Activated naive CD4-positive, alpha-beta T cell treated with Interleukin-2 at 50 U/mL for 16 hours (primary cell): ENCODE measurements at places on chromosomes 5 and 9.

- no peak for DNase-seq
Observed at GRCh38 chr9:135491764-135492163, 8.7 kb upstream of the MRPS2 start.

- no peak for DNase-seq
Observed at GRCh38 chr9:105701145-105701544, 6.8 kb downstream of the TMEM38B start.

DNA sequence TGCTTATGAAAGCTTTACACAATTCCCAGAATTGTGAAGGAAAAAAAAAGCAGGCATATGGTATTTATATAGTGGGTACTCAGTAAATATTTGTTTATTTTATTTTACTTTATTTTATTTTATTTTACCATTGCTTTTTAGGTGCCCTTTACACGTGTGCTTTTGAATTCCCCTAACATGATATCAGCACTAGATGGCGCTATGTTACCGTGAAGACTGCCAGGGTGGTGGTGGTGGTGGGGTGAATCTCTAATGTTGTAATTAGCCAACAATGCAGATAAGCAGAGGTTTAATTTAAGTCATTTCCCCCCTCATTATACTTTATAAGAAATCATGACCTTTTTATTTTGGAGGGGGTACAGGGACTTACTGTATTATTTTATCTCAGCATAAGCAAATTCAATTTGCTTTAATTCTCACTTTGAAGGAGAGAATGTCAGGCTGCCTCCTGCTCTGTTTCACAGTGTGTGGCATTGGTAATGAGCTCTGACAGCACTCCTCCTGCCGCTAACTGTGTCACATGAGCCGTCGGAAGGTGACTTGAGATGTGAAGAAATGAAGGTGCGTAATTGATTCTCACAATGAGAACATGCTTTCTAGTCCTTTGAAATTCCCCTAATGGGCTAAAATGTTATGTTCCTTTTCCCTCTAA lies 165.6 kb downstream of the YTHDC2 start:
- no peak for DNase-seq

DNA sequence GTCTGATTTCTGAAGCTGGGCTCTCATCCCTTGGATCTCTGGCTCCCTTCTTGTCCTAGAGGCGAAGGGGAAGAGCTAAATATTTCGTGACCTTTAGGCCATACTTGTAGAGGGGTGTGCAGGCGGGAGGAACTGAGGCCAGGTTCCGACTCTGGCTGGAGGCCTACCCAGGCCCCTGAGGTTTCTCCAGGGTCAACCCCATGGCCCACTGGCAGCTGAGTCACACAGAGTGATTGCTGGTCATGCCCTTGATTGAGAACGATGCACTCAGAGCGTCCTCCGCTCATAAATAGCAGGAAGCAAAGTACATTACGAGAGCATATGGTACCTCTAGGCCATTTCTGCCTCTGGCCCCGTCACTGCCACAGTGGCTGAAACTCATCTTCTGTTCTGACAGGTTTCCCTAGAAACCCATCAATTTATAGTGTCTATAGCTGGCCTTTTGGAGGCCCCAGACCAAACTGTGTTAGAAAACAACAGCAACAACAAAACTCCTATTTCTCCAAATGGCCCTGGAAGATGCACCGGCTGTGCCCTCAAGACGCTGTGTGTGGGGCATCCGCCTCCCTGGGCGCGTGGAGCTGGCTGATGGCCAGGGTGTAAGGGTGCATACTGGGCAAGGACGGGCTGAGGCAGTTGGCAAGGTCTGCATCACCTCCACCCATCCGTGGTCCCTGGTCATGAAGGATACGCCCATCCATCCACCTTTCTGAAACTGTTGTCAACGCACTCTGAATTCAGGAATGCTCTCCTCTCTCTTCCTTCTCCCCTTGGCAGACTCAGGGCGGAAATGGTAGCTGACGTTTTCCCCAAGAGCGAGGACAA lies 32.9 kb upstream of the FCN1 start:
- no peak for DNase-seq

- DNase-seq = no peak
Observed at GRCh38 chr5:122401976-122402725, 90.1 kb downstream of the SNCAIP start.

- no peak for DNase-seq
Observed at GRCh38 chr5:128154943-128155342, 71.4 kb downstream of the SLC12A2 start.

GRCh38 chr5:113255105-113255504 lies 179.7 kb downstream of the TSSK1B start:
- no peak for DNase-seq

DNA sequence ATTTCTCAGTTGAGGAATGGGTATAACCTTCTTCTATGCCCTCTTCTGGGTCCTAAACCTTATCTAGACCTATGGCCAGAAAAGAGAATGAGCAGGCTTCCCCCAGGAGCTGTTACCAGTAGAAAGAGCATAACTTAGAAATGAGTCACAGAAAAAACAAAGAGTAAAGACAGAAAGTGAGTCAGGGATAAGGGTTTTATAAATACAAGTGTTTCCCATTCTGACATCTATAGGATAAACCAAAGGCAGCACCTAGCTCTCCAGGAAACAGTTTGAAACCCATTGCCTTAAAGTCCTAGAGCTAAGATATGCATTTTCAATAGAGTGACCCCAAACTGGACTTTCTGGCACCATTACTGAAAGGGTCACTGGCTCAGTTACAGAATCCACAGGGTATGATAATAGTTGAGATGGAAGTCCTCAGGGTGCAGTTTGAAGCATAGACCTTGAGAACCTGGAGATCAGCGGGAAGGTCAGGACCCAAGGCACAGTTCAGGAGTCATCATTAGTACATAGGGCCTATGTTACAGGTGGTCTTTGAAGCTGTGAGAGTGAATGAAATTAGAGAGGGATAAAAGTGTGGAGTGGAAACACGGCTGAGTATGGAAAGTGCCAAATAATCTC lies 42.7 kb upstream of the LIFR start:
- no peak for DNase-seq

GRCh38 chr5:130289132-130290088 lies 385.1 kb downstream of the CHSY3 start:
- DNase-seq = no peak

DNA sequence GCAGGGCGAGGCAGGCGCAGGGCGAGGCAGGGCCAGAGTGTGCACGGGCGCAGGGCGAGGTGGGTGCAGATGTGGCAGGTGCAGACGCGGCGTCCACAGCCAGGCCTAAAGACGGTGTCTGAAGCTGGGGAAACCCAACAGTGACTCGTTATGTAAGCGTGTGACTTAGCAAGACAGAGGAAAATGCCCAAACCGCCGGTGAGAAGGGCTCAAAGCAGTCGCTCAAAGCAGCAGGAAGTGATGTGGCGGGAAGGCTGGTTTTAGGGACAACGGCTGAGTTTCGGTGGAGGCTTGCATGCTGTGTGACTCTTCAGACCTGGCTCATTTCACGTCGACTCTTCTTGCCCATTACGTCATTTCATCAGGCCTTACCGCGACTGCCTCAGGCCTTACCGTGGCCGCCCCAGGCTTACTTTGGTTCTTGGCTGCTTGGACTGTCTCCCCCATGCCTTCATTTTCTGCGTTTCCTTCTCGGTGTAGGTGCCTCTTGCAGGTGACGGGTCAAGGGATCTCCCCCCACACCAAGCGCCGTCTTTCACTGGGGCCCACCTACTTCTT lies 50.5 kb upstream of the EXOC3 start:
- DNase-seq = peak; percentile 81

- no peak for DNase-seq
Observed at GRCh38 chr5:135737701-135738563, 96.5 kb upstream of the SLC25A48 start.

DNA sequence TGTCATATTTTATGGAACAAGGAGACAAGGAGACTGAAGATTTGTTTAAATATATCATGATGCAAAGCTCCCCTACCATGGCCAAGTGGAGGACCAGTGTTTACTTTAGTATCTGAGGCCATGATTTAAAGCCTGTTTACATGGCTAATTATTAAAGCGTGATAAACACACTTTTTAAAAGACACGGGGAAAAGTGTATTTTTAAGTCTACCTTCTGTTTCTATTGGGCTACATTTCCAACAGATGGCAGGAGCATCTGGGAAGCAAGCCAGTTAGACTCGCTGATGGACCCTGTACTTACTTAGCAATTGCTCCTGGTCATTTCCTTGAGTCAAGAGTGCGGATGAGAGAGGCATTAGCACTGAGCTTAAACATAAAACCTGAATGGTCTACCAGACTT lies 480.3 kb upstream of the SEMA6A start:
- no peak for DNase-seq

- no peak for DNase-seq
Observed at GRCh38 chr9:123511326-123512277, 155.6 kb downstream of the CRB2 start.

DNA sequence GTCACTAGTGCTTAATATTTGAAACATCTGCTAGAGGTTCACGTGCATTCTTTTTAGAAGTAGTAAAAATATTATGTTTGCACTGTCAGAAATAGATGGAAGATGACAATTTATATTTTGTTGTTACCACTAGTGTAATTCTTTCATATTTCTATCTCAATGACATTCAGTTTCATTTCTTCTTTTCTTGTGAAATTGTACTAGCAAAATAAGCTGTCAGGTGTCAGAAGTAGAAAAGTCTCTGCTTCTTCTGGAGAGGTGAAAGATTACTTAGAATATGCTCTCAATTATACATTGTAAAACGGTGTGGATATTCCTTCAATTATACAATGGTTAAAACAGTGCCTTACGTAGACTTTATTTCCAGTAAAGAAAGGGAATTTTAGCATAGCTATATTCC lies 395.4 kb downstream of the CSNK1G3 start:
- no peak for DNase-seq

GRCh38 chr9:105572455-105572854 lies 14.5 kb downstream of the FKTN start:
- DNase-seq = no peak

DNA sequence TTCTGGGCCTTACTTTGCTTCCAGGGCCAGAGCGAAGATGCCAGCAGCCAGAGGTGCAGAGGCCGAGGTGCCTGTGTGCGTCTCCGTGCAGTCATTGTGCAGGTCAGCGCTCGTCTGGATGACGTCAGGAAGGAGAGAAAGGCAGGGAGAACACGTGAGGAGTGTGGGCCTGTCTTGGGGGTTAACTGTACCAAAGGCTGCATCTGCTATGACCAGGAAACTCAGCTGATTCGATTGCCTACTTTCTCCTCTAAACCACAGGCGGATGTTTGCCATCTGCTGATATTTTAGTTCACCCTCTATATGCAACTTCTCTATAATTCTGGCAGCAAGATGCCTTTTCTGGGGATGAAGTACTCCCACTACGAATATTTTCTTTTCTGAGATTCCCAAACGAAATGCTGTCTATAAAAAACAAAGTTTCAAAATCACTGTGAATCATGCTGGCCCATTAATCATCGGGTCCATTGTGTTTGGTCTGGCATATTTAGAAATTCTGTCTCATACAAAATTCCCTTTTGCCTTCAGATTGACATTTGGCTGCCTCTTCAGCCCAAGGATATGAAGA lies 24.8 kb downstream of the PCSK1 start:
- no peak for DNase-seq

GRCh38 chr9:76900884-76901440 lies 5.0 kb downstream of the PRUNE2 start:
- DNase-seq = no peak

DNA sequence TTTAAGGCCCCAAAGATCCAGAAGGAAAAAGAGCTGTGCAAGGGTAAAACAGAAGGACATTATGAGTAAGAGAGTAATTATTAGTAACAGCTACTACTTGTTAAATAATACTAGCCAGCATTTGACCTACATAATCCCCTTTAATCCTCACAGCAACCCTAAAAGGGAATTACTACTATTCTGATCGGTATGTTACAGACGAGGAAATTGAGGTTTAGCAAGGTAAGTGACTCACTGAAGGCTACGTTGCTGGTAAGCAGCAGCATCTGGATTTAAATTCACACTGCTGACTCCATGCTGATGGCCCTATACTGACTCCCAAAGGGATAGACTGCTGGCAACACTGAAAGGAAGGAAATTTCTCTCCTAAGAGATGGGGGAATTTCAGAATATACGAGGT lies 3.7 kb upstream of the FSD1L start:
- DNase-seq = no peak

DNA sequence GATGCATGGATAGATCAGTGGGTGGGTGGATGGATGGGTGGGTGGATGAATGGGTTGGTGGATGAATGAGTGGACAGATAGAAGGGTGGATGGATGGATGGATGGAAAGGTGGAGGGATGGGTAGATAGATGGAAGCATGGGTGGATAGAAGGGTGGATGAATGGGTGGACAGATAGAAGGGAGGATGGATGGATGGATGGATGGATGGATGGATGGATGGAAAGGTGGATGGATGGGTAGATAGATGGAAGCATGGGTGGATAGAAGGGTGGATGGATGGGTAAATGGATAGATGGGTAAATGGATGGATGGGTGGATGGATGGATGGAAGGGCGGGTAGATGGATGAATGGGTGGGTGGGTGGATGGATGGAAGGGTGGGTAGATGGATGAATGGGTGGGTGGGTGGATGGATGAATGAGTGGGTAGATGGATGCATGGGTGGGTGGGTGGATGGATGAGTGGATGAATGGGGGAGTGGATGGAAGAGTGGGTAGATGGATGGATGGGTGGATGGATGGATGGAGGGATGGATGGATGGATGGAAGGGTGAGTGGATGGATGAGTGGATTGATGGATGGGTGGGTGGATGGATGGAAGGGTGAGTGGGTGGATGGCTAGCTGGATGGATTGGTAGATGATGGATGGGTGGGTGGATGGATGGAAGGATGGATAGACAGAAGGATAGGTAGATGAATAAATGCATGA lies 87.7 kb upstream of the ASS1 start:
- DNase-seq = no peak

DNA sequence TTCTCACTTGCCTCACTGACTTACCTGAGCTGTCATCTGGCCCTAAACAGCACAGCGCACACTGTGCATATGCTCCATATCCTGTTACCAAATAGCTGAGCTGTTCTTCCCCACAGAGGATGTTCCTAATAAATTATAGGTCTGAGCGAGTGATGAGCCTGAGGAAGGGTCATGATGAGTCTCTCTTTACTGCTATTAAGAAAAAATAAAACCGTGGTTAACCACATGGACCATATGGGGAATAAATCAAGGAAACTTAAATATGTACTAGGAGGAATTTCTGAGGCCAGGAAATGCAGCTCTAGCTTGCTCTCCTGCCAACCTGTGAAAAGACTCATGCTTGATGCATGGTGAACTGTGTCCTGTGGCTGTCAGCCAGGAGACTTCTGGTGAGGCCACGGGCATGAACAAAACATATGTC lies 424.8 kb upstream of the DMAC1 start:
- no peak for DNase-seq

- no peak for DNase-seq
Observed at GRCh38 chr5:2867373-2867933, 116.0 kb upstream of the IRX2 start.
